ENCODE measurements at places on chromosomes 11 and 22. TPM values are rescaled to one million over a fixed set of nuclear protein-coding genes. Genes with fewer than 3 reads are reported as not detected.

DNA sequence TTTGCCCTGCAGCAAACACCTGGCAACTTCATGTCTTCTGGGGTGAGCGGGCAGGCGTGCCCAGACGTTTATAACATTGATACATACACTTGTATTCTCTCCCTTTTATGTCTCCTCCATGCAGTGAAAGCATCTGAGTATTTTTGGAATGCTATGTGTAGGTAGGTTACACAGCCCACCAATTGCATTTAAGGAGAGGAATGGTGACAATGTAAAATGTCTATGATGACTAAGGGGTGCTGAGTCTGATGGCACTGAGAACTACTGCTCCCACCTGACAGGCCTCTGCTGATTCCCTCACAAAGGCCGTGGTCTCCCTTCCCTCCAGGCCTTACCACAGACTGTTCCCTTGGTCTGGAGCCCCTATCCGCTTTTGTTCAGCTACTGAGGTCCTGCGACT is 22.9 kb upstream of the RASL10A start:
- no peaks in the 10 kb centered on the region for H3K27me3 ChIP-seq
- H3K36me3 ChIP-seq = peaks cover 22% of the 10 kb centered on the region
- no peak overlapping the region for H3K4me3 ChIP-seq
- H3K4me1 ChIP-seq = peaks cover 26% of the 10 kb centered on the region
- H3K27ac ChIP-seq = no peak overlapping the region

GRCh38 chr22:41052661-41053490 is 39.5 kb upstream of the EP300 start:
- no peak overlapping the region for H3K27ac ChIP-seq
- H3K4me1 ChIP-seq = peaks cover 14% of the 10 kb centered on the region
- no peaks in the 10 kb centered on the region for H3K36me3 ChIP-seq

Gene GP1BB
- total RNA-seq = 12.1 TPM

Gene GLB1L3
- not detected for total RNA-seq

Gene BARX2
- total RNA-seq = not detected

Gene RTN4RL2
- total RNA-seq = 0.98 TPM

DNA sequence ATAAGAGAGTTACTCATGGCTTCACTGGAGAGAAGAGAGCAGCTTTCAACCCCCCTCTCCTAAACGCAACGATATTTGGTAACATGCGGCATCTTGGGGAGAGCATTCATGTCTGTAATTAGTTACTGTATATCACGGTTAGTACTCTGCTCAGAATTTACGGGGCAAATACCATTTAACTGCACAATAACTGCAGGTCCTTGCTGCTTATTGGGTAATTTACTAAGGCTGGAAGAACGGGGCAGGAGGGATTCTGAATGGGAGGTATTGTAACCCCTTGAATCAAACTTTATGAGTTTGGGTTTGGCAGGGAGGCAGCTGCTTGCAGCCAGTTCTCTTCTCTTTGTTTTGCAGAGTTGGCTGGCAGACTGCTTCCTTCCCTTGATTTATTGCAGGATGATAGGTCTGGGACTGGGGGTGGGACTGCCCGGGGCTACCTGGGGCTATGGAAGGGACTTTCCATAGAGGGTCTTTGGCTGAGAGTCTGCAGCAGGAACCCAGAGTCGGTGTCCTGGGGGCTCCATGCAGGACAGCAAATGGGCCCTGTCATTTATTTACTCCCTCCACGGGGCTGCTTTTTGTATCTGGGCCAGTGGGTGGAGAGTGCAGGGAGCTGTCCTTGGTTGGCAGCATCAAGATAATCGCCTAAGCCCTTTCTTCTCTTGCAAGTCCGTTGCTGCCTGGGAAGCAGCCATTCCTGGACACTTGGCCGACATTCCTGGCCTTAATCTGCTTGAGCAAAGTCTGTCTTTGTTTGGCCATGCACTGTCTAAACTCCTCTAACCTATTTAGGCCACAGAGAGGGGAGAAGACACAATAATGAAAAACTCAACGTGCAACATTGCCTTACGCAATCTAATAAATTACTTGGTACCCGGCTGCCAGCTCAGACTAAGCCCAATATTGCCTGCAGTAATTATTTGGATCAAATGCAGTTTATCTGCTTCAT is 188.9 kb downstream of the ST3GAL4 start:
- no peaks in the 10 kb centered on the region for H3K4me1 ChIP-seq
- DNase-seq = no peak
- H3K36me3 ChIP-seq = no peaks in the 10 kb centered on the region
- H3K27me3 ChIP-seq = no peaks in the 10 kb centered on the region
- no peak overlapping the region for H3K4me3 ChIP-seq

Gene GAS2
- 10.8 TPM for total RNA-seq

- H3K27ac ChIP-seq = no peak overlapping the region
- H3K4me1 ChIP-seq = peaks cover 11% of the 10 kb centered on the region
- H3K36me3 ChIP-seq = no peaks in the 10 kb centered on the region
- no peak overlapping the region for H3K4me3 ChIP-seq
- DNase-seq = peak; percentile 70
- no peaks in the 10 kb centered on the region for H3K27me3 ChIP-seq
Measured at GRCh38 chr22:22928666-22929380, 41.2 kb downstream of the IGLL5 start.

Gene FGF4
- total RNA-seq = not detected

GRCh38 chr11:3609416-3610265 is 32.2 kb downstream of the ART5 start:
- no peaks in the 10 kb centered on the region for H3K36me3 ChIP-seq
- no peak for DNase-seq
- no peak overlapping the region for H3K27ac ChIP-seq
- H3K27me3 ChIP-seq = no peaks in the 10 kb centered on the region
- H3K4me1 ChIP-seq = no peaks in the 10 kb centered on the region
- no peak overlapping the region for H3K4me3 ChIP-seq

Gene PTPRCAP
- total RNA-seq = 1.9 TPM

Gene PDE3B
- total RNA-seq = 12.6 TPM

- no peak overlapping the region for H3K4me3 ChIP-seq
- H3K36me3 ChIP-seq = no peaks in the 10 kb centered on the region
- H3K27ac ChIP-seq = no peak overlapping the region
- no peaks in the 10 kb centered on the region for H3K27me3 ChIP-seq
Measured at GRCh38 chr22:39839204-39839603, 54.4 kb downstream of the ENTHD1 start.

DNA sequence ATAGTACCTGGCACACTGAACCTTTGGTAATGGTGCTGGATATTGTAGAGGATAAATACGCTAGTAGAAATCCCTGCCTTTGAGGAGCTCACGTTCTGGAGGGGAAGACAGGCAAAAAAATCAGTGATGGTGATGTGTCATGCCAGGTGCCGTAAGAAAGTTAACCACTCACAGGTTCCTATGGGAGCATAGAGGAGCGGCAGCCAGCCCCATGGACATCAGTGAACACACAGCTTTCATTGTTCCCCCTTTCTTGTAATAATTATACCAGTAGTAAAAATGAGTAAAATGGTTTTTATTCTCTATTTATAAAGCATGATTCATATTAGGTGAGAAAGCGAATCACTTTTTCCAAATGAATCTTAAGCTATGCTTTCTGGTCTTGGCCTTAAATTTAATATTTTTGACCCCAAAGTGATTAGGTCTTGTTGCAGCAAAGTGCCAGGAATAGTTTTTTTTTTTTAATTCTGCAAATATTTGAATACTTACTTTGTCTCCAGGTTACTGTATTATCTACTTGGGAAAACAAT is 57.9 kb downstream of the UVRAG start:
- no peak overlapping the region for H3K27ac ChIP-seq
- peaks cover 29% of the 10 kb centered on the region for H3K4me1 ChIP-seq
- no peaks in the 10 kb centered on the region for H3K36me3 ChIP-seq
- H3K27me3 ChIP-seq = no peaks in the 10 kb centered on the region

Gene SUSD2
- total RNA-seq = 7.8 TPM

Gene PLEKHB1
- total RNA-seq = 36.3 TPM

GRCh38 chr11:97702951-97703350 is 1313.1 kb downstream of the JRKL start:
- DNase-seq = no peak
- no peak overlapping the region for H3K27ac ChIP-seq
- H3K4me1 ChIP-seq = no peaks in the 10 kb centered on the region
- no peaks in the 10 kb centered on the region for H3K27me3 ChIP-seq

Gene FAM111B
- 0.61 TPM for total RNA-seq

Gene PARVA
- total RNA-seq = 69.3 TPM

GRCh38 chr22:46923394-46923793 is 160.9 kb downstream of the TBC1D22A start:
- H3K4me3 ChIP-seq = no peak overlapping the region
- no peaks in the 10 kb centered on the region for H3K27me3 ChIP-seq
- DNase-seq = no peak
- no peaks in the 10 kb centered on the region for H3K4me1 ChIP-seq

GRCh38 chr22:32409977-32410376 is 2.1 kb downstream of the RTCB start:
- peaks cover 8% of the 10 kb centered on the region for H3K36me3 ChIP-seq
- peaks cover 21% of the 10 kb centered on the region for H3K4me1 ChIP-seq
- no peak overlapping the region for H3K4me3 ChIP-seq
